ACHN (cell line): ENCODE measurements at places on chromosomes 6 and 20.
A peak's percentile ranks its signal among the peaks of the same experiment; 100 is the strongest.

DNA sequence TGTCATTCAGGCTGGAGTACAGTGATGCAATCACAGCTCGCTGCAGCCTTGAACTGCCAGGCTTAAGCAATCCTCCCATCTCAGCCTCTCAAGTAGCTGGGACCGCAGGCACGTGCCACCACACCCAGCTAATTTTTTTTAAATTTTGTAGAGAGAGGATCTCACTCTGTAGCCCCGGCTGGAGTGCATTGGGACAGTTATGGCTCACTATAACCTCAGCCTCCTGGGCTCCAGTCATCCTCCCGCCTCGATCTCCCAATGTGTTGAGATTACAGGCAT, 86.5 kb downstream of the SERAC1 start:
- DNase-seq, result no peak

- no peak for DNase-seq
Measured at GRCh38 chr20:59776626-59777330, 156.7 kb downstream of the SYCP2 start.

- no peak for DNase-seq
Measured at GRCh38 chr20:46004187-46004586, 4.5 kb upstream of the MMP9 start.

DNA sequence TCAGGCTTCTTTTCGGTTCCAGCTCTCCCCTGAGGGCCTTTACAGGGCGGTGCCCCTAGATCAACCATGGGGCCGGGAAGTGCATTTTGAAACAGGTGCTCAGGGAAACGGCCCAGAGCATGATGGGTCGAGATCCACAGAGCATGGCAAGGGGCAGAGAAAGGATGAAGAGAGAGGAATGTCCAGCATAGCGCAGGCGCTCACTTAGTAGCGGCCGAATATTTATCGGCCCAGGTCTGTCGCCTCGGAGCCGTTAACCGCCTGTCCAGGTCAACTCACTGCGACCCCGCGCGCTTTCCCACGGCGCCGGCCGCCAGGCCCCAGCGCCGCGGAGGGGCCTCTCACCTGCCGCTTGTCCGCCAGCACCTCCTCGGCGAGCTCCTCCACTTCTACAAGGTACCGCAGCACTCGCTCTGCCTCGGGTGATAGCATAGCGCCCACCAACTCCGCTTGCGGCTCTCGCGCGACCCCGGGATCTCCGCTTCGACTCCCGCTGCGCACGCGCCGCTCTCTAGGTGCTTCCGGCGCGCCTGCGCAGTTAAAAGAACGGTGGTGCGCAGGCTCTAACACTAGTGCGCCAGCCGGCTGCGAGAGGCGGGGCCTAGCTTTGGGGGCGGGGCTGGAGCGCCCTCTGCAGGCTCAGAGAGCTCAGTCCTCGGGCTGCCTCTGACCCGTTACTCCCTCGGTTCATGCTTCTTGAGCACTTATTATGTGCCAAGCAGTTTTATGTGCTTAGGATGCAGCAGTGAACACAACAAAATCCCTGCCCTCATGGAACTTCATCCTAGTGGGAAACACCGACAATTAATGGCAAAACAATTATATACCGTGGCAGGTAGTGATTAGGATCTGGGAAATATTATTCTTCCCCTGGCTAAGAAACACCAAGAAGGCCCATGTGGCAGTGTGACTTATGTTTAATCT, at the start of gene PDRG1:
Gene PDRG1 (minus strand): TSS at position 517 of the 924 bp plus-strand sequence. CDS start 85 bp downstream, at position 432.
- peak; percentile 94 for DNase-seq

GRCh38 chr6:46014046-46014445, 1.6 kb downstream of the CLIC5 start:
- DNase-seq, result no peak

GRCh38 chr6:48916607-48917006, 546.4 kb downstream of the MMUT start:
- no peak for DNase-seq

DNA sequence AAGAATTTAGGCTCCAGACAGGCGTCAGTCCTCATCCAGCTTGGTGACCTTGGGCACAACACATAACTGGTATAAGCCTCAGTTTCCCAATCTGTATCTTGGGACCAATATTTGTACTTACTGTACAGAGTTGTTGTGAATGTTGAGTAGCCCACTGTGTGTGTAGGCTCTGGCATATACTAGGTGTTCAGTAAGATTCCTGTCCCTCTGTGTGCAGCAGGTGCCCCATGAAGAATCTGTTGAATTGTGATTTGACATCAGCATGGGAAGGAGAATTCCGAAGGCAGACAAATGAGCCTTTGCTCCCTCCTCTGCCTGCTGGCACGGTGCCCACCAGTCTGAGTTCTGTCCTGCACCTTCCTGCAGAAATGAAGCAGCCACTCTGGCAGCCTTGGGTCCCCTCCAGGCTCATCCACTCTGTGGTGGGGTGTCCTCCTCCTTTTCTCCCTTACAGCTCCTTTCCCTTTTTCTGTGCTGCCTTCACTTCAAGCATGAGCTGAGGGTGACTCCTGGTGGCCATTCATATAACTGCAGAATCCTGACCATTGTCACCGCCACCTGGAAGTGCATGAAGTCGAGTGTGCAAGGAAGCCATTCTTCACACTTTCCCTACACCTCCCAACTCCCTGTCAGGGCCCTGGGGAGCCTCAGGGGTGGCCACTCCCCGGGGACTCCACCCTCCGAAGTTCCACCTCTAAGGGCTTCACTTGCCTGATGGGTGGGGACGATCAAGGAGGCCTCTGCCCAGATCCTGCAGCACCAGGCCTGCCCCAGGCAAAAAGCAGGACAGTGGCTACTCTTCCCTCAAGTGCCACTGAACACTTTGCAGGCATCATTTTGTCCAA, 48.2 kb downstream of the MRPL14 start:
- peak; percentile 62 for DNase-seq

DNA sequence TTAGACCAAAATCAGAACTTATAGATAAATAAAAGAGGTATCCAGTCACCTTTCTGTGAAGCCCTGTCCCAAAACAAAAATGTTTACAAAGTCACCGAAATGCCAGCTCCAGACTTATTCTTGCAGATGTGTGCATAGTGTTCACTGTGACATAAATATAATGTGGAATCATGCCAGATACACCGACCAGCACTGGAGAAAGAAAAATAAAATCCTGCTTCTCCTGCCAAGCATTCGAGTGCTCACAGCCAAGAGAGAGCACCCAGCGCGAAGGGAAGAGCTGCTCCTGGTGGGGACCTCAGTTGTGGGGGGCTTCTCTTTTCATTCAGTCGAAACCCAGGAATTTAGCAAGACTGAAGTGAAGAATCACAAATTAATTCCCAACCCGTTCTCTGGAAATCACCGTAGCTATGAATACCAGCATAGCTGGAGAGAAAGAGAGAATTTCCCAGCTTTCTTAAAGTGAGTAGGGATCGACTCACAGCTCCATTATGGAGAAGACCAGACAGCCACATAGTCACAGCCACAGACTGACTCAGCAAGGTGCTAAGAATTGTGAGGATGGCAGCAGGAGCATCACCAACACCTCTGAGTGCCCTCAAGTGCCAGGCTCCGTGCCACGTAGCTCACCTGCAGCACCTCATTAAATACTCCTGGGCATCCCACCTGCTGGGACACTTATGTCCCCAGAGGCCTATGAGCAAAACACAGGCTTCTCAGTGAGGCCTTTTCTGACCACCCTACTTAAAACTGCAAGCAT, 33.2 kb downstream of the BFSP1 start:
- no peak for DNase-seq

- no peak for DNase-seq
Measured at GRCh38 chr6:111743360-111743759, 129.9 kb downstream of the FYN start.

DNA sequence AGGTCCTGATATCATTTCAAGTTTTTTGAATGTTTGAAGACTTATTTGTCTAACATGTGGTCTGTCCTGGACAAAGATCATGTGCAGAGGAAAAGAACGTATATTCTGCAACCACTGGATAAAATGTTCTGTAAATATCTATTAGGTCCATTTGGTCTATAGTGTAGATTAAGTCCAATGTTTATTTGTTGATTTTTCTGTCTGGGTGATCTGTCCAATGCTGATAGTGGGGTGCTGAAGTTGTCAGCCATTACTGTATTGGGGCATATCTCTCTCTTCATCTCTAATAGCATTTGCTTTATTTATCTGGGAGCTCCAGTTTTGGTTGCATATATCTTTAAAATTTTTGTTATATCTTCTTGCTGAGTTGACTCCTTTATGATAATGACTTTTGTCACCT, 258.4 kb upstream of the CITED2 start:
- DNase-seq, result no peak

DNA sequence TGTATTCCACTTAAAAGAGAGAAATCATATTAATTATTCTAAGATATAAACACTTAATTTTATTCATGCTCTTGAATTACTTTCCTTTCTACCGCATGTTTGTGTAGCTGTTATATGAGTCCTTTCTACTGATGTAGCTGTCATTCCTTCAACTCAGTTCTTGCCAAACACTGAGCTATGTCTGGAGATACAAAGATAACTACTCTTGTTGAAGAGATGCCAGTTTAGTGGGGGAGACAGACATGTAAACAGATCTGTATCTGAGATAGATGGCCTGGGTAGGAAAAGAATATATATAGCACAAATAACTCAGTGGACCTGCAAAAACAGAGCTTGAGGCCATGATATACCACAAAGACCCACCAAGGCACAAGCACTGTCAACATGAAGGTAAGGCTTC, 157.3 kb downstream of the BTBD9 start:
- DNase-seq, result no peak

GRCh38 chr6:155263373-155264063, at the start of gene CLDN20:
CLDN20 (plus strand) TSS chr6:155264013; CDS start chr6:155275720, 11,707 bp downstream.
- DNase-seq, result no peak

DNA sequence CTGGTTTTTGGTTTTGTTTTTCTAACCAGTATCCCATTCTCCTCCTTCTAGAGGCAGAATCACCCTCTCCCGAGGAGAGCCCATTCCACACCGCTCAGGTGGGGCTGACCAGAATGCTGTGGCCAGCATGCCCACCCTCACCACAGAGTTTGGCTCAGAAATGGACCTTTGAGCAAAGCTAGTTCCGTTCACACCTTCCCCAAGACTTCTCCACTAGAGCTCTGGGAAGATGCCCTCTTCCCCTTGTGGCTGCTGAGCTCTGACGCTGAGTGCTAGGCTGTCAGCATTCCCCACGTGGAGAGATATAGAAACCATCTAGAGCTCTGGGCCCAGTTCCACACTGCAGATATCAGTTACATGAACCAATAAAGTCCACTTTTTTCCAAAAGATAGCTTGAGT, 7.9 kb downstream of the GPLD1 start:
- no peak for DNase-seq

- no peak for DNase-seq
Measured at GRCh38 chr6:28947831-28948270, 24.1 kb upstream of the TRIM27 start.

DNA sequence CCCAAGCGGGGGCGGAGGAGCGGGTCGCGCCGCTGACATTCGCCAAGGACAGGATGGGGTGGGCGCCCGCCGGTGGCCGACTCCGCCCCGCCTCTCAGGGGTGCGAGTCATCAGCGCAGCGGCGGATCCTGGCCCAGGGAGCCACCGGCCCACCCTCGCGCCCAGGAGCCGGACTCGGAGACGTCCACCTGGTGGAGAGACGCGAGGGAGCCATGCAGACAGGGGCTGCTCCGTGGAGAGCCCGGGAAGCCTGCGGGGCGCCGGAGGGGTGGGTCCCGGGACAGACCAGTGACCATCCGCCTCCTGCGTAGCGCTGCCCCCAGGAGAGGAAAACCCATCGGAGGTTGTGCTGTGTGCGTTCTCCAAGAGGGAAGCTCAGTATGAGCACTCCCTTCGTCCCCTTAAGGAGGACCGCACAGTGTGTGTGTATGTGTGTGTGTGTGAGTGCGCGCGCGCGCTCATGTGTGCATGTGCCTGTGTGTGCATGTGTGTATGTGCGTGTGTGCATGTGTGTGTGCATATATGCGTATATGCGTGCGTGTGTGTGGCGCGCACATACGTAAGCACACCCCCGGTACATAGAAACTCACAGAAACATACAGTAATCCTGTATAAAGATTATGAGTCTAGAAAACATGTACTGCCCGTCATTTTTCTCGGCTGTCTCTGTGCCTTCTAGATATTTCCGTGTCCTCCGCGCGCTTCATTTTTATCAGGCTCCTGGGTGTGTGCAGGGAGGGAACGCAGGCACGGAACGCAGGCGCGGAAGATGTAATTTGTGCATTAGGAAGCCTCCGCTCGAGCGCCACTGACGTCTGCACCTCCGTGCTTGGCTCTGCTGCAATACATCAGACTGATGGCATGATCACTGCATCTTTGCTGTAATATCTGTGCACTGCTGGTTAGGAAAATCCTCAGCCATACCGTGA, 158.9 kb downstream of the TBXT start:
- DNase-seq, result no peak

DNA sequence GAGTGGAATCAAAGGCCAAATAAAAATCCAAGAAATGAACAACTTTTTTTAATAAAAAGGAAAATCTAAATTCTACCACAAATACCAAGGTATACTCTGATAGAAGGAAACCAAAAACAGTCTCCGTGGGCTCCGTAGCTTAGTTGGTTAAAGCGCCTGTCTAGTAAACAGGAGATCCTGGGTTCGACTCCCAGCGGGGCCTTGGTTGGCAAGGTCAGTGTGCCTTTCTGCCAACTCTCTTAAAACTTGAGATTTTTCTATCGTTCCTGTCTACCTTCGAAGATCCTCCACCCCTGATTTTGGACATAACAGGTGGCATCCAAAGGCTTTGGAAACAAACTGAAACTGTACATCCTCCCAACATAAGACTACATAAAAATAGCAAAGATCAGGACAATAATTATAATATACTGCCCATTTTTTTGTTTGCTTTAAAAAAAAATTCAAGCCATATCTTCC, 197.9 kb downstream of the TRIM27 start:
- DNase-seq, result no peak

- DNase-seq, result no peak
Measured at GRCh38 chr6:27205375-27206278, 41.9 kb upstream of the PRSS16 start.

DNA sequence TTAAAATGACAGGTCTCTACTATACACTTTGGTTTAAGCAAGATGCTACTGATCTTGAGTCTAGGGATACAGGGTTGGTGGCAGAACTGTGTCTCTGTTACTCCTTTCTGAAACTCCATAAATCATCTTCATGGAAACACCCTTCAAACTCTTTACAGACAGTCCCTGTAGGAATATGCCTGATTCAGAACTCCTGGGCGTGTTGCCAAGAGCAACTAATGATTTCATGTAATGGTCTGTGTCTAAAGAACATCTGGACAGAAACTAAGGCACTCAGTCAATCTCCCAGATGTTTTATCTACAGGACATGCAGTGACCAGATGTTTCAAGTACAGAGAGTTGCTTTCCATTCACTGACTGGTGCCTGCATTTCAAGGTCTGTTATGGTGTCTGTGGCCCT, 464.4 kb upstream of the CHD6 start:
- DNase-seq, result no peak
